CD4-positive, alpha-beta T cell treated with Interleukin-4 for 4 hours (primary cell): ENCODE measurements at places on chromosomes 4 and X.

- DNase-seq, result peak; percentile 76
These were observed 32.7 kb upstream of the FAM9C start for GRCh38 chrX:13077168-13077567.

- DNase-seq, result no peak
These were observed 57.7 kb upstream of the TXK start for GRCh38 chr4:48191758-48192157.

DNA sequence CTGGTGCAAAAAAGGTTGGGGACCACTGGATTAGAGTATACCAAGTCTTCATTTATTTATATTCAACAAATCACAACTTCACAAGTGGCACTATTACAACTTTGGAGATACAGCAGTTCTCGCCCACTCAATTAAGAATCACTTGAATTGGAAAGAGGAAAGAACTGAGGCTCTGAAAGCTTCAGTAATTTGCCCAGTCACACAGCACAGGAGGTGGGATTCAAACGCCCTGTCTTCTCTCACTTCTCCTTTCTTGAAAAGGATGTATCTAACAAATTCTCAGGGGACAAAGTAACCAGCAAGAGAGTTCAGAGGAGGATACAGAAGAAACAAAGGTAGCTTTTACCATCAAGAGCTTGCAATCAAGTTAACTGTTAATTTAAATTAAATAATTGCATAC is 12.4 kb downstream of the SMIM14 start:
- no peak for DNase-seq

- DNase-seq, result no peak
These were observed 106.9 kb downstream of the MAML3 start for GRCh38 chr4:140047017-140047640.

DNA sequence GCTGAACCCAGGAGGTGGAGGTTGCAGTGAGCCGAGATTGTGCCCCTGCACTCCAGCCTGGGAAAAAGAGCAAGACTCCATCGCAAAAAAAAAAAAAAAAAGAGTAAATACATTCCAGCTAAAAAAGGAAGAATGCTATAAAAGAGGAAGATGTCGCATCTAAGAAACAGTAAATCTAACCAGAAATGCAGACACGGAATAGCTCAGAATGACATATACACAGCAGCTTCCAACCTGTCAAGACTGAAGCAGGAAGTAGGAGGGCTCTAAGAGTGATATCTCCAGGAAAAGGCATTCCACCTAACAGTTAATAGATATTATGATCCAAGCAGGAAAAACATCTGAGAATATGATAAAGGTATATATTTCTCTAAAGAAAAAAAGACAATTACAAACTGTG is 16.0 kb downstream of the CLOCK start:
- DNase-seq, result no peak

GRCh38 chr4:105569057-105569865 is 16.8 kb downstream of the ARHGEF38 start:
- DNase-seq, result no peak

GRCh38 chr4:81512757-81513501 is 41.2 kb upstream of the RASGEF1B start:
- DNase-seq, result no peak

- DNase-seq, result no peak
These were observed 87.2 kb downstream of the FRYL start for GRCh38 chr4:48692897-48693296.

- no peak for DNase-seq
These were observed 48.2 kb upstream of the PASD1 start for GRCh38 chrX:151515237-151515636.
